ENCODE measurements at places on chromosomes 7 and 10.

DNA sequence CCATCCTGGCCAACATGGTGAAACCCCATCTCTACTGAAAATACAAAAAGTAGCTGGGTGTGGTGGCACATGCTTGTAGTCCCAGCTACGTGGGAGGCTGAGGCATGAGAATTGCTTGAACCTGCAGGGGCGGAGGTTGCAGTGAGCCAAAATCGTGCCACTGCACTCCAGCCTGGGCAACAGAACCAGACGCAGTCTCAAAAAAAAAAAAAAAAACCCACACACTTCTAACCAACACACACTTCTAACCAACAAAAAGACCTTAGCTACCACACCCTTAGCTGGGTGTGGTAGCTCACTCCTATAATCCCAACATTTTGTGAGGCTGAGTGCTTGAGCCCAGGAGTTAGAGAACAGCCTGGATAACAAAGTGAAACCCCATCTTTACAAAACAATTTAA is 33.9 kb upstream of the SPOCK2 start:
- no peak for DNase-seq

- no peak for DNase-seq
Observed at GRCh38 chr10:114337510-114338462, 66.5 kb downstream of the AFAP1L2 start.

GRCh38 chr7:142883145-142883544 is 2.4 kb downstream of the TRPV6 start:
- DNase-seq, result no peak

DNA sequence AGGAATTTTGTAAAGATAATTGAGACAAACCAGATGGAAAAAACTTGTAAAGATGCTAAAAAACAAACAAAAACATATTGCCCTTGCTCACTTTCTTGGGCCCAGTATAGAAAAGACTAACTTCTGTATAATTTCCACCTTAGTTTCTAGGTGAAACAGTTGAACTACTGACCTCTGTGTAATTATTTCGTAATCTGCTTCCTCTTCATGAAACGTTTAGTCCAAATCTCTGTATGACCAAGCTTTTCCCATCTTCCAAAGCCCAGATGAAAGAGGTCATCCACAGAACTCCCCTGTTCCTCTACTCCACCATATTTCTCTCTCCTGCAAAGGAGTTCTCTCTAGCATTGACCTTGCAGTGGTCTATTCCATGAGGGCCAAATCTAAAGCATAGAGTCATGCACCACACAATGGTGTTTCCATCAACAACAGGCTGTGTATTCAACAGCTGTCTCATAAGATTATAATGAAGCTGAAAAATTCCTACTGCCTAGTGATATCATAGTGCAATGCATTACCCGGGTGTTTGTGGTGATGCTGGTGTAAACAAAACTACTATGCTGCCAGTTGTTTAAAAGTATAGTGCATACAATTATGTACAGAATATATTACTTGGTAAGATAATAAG is 647.6 kb downstream of the TNS3 start:
- no peak for DNase-seq
